ENCODE measurements at places on chromosomes 12 and 14.

DNA sequence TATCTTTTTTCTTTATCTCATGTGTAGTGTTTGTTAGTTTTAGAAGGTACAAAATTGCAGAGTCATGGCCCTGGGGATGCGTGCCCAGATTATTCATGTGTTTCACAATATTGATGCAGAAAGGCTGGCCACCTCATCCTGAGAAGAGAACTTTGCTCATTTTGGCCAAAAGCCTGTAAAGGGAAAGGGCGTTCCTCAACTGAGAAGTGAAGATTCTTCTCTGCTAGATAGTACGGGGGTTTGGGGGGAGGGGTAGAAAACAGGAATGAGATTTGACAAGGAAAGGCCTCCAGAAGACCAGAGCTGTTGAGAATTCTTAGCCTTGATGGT, 1.7 kb downstream of the MGST1 start:
- peak; percentile 15 for DNase-seq

DNA sequence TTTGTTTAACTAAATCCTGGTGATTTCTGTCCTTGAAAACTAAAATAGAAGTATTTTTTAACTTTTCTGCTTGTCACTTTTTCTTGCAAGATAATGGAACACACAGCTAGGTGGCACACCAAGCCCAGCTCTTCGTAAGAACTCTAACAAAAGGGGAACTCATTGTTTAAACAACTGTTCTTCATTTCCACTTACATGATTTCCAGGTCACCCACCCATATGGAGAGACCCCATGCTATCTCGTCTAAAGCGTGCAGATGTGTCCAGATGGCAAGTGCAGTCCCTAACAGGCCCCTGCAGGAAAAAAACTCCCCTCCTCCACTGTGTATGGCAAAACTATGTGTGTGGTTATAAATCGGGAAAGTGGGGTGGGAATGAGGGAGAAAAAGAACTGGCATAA, 43.3 kb upstream of the NT5DC3 start:
- peak; percentile 65 for DNase-seq

- no peak for DNase-seq
These were observed 15.6 kb downstream of the PEX5 start for GRCh38 chr12:7205091-7205490.

DNA sequence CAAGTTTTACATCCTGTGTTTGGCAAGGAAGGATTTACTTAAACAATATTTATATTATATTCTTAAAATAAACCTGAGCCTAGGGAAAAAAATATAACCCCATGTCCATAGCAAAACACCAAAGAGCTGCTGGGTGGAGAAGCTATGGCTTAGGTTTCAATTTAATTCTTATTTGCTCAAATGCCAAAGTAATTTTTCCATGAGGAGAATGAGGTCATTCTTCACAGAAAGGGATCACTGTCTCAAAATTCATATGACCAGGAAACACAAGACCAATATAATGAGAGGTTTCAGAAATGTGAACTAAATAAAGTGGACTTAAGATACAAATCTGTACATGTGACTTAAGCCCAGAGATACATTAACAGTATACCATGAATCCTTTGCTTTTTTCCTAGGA, 195.0 kb downstream of the PHLDA1 start:
- no peak for DNase-seq

DNA sequence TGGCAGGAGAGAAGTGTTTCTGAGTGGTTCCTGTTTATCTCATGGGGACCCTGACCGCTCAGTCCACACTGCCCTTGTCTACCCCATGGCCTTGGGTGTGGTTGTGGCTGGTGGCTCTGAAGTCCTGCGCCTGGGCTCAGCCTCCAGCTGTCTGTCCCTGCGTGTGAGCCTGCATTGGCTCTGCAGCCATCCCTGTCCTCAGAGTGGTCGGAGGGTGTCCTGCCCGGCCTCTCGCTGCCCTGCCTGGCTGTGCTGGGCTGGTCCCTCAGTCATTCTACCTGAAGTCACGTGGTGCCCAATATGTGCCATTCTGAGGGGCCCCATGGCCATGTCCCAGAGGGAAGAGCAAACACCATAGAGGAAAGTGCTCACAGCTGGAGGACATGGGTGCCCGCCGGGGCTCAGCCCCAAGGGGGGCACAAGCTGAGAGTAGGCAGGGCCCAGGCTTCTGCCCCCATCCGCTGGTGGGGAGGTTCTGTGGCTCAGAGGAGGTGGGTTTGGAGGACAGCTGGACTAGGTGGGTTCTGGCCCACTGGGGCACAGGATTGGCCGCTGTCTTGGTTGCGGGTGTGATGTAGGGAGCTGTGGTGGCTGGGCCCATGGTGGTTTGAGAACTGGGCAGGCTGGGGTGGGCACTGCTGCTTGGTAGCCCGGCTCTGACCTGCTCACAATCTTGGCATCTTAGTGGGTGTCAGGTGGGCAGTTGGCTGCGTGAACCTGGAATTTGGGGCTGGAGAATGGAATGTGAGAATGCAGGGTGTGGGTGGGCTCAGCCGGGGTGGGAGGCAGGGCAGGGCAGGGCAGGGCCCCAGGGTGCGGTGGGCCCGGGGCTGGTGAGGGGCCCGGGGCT, 11.6 kb downstream of the TEDC1 start:
- DNase-seq = no peak

Measured in Kasumi-1 (cell line).